Activated CD8-positive, alpha-beta T cell treated with anti-CD3 and anti-CD28 coated beads, Interleukin-2, amount 10 ng/mL, durations not matched to agents 7 days and 5 days (primary cell): ENCODE measurements at places on chromosomes 12 and 14.

DNA sequence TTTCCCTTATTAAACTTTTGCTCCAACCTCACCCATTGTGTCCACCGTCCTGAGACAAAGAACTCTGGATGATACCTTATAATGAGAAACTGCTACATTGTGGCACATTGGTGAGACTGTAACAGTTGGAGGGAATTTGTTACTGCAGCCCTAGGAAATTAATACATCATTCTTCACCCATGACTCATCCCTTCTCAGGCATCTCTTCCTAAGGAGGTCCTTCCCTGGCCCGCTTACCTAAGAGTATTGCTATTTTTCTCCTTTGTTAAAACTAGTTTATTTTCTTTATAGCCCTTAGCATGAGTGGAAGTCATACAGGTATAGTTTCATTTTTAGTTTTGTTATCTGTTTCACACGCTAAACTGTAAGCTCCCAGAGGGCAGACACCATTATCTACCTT is 87.1 kb downstream of the TMEM260 start:
- DNase-seq, result no peak

- no peak for DNase-seq
Observed at GRCh38 chr14:91089958-91090535, 23.8 kb upstream of the DGLUCY start.

DNA sequence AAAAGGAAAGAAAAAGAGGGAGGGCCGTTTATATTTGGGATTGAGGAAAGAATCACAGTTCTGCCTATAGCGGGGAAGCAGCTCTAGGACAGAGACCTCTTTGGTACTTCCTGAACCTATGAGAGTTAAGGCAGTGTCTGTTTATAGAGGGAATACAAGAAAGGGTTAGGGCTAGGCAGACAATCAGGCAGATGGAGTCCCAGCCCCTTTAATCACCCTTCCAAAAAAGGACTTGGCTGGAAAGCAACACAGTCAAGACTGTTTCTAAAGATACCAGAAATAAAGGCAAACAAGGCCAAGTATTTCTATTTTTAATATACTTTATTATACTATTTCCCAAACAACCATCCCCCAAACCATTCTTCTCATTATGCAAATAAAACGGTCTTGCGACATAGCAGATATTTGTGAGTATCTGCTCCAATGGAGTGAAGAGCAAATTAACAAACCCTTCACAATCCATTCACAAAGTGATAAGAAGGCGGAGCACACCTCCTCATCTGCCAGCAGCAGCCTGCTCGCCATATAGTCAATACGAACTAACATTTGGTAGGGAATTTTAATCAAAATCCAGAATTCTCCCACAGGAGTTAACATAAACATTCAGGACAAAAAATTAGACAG is 697 bp upstream of the GRIP1 start:
- DNase-seq, result no peak

DNA sequence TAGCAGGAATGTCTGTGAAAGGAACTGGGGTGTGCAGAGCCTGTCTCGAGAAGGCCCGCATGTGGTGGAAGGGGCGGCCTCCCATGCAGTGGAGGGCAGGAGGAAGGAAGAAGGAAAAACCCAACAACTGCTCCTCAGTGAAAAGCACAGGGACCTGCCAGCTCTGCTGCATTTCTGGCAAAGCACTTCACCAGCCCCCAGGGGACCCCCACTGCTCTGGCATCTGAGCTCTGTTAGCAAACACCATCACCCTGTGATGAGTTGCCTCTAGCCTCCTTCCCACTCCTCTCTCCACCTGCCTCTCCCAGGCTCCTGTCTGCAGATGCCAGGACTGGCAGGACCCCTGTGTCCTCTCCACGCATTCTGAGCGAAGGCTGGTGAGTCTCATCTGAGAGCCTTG is 69.0 kb upstream of the DDX11 start:
- DNase-seq, result no peak

- no peak for DNase-seq
Observed at GRCh38 chr12:10623131-10623530, 9.7 kb upstream of the MAGOHB start.

DNA sequence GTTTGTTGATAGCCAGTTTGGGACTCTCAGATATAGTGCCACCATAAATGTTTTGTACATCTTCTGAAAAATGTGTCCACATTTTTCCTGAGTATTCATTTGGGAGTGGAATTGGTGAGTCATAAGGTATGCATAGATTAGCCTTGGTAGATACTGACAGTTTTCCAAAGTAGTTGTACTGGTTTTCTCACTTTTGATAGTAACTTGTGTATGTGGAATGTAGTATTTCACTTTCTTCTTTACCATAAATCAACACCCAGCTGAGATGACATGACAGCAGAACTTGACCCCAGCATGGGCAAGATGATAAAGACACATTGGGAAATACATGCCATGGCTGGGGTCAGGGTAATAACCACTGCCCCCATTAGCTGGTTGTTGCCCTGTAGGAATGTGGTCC is 5.4 kb downstream of the FBXW8 start:
- no peak for DNase-seq

- DNase-seq, result no peak
Observed at GRCh38 chr12:101074940-101075680, 134.9 kb downstream of the SLC5A8 start.

- no peak for DNase-seq
Observed at GRCh38 chr12:89087149-89087825, 265.0 kb downstream of the DUSP6 start.

DNA sequence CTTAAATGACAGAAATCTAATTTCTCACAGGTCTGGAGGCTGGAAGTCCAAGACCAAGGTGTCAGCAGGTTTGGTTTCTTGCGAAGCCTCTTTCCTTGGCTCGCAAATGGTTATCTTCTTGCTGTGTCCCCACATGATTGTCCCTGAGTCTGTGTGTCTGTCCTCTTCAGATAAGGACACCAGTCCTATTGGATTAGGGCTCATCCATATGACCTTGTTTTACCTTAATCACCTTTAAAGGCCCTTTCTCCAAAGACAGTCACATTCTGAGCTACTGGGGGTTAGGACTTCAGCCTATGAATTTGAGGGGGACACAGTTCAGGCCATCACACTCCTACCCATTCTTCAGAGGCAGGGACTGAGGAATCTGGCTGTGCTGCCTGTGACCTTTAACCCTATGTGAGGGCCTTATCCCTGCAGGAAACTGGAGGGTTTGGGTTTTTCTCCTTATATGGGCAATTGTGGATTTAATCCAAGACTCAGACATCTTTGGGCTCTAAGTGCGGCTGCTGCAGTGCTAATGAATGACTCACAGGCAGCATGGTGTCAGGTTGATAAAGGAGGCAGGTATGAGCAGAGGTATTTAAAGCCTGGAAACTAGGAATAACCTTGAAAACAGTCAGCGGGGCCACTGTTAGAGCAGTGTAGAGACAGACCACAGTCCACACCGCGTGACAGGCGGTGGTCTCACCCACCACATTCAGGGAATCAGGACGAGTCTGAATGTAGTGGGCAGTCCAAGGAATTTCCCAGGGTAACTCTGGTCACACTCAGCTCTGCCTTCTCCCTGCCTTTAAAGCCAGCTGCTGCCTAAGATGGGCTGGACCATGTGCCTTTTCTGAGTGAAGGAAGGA is 10.2 kb downstream of the TPCN1 start:
- DNase-seq, result no peak

DNA sequence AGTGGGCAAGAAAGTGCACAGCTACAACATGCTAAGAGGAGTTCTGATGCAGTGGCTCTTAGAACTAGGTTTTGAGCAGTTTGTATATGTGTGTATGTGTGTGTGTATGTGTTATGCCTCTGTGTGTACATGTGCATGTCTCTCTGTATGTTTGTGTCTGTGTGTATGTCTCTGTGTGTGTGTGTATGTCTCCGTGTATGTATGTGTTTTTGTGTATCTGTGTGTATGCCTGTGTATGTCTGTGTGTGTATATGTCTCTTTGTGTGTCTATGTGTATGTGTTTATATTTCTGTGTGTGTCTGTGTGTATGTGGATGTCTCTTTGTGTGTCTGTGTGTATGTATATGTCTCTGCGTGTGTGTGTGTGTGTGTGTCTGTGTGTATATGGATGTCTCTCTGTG is 139.6 kb downstream of the C12orf75 start:
- DNase-seq, result no peak

- DNase-seq, result no peak
Observed at GRCh38 chr12:10863512-10864218, 14.4 kb upstream of the PRR4 start.

DNA sequence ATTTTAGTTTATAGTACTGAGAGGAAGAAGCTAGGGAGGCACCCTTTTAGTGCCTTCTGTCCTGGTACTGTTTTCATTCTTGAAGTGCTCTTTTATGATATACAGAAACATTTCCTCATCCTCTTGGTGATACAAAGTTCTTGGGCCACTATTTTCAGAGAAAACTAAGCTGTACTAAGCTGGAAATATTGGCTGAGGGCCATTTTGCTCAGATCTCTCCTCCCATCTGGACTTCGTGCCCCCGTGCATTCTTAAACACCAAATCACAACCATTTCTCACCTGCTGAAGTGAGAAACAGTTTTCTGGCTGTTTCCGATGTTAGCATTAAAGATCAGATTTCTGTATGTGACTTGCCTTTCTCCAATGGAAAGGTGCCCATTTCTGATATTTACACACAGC is 158.9 kb downstream of the FBXL14 start:
- no peak for DNase-seq

- no peak for DNase-seq
Observed at GRCh38 chr12:87518481-87518880, 510.7 kb downstream of the C12orf50 start.
